ENCODE measurements at places on chromosomes 1 and 21.

GRCh38 chr1:212256369-212256768 lies 28.8 kb upstream of the PPP2R5A start:
- DNase-seq = no peak

DNA sequence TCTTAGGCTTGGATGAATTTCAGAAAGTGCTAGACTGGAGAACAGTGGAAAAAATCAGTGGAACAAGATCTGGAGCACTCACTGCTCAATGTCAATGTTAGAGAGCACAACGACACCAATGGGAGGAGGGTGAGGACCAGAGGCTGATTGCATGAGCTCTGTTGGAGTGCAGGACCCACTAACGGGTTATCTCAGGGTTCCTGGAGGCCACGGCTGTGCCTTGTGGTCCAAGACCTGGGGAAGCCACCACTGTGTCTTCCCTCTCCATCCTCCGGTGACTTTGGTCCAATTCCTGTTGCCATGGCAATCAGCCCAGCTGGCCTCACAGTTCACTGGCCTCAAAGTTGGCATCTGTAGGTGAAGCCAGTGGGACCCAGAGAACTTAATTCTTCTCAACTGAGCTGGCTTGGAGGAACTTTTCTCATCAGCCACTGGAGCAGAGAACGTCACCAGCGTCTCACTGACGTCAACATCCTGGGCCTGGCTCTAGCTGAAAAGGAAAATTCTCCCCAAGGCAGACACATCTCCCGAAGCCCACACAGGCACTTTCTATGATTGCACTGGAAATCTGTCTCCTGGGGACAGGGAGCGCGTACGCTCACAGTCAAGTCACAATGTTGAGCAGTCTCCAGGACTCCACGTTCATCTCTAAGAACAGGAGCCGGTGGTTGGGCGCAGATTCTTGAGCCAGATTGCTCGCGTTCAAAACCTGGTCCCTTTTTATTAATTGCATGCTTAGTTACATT lies 21.9 kb upstream of the GPR157 start:
- DNase-seq = no peak

- peak; percentile 44 for DNase-seq
These were observed 45.3 kb downstream of the TARBP1 start for GRCh38 chr1:234433563-234434285.

DNA sequence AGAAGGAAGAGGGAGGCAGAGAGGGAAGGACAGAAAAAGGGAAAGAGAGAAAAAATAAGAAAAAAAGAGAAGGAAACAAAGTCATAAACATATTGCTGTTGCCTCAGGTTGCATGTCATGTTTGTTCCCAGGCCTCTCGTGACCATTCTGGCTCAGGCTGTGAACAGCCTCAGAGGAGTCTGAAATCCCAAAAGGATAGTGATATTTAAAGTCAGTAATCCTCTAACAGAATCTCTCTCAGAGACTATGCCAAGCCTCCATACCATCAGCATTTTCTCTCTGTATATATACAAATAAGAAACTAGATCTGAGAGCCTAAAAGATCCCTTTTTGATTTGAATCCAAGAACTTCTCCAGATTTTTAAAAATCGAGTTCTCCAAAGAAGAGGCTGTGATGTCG lies 35.2 kb downstream of the GORAB start:
- DNase-seq = no peak

- no peak for DNase-seq
These were observed 17.0 kb upstream of the CAPN8 start for GRCh38 chr1:223682502-223682901.

- no peak for DNase-seq
These were observed 54.8 kb upstream of the MUTYH start for GRCh38 chr1:45395051-45395450.

GRCh38 chr21:27813750-27814149 lies 846.9 kb upstream of the ADAMTS5 start:
- no peak for DNase-seq

DNA sequence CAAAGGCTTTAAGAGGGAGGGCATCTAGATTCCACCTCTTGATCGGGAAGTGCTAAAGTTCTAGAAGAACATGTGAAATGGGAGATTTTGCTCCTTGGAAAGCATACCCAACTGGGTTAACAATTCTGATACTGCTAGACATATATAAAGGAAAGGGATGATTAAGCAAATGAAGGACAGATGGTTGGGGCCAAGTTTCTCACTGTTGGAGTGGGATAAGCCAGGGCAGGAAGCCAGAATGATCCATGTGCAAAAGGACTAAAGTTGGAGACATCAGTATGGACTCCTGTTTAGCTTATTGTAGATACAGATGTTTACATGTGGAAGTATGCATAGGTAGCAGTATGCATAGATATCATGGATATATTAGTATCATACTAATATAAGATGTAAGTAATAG lies 16.8 kb downstream of the PLA2G5 start:
- DNase-seq = no peak

- no peak for DNase-seq
These were observed 488.0 kb upstream of the B3GALT2 start for GRCh38 chr1:193674292-193674944.

GRCh38 chr21:17859661-17860060 lies 40.5 kb upstream of the C21orf91 start:
- no peak for DNase-seq

GRCh38 chr1:179177182-179177581 lies 52.3 kb downstream of the ABL2 start:
- DNase-seq = no peak

DNA sequence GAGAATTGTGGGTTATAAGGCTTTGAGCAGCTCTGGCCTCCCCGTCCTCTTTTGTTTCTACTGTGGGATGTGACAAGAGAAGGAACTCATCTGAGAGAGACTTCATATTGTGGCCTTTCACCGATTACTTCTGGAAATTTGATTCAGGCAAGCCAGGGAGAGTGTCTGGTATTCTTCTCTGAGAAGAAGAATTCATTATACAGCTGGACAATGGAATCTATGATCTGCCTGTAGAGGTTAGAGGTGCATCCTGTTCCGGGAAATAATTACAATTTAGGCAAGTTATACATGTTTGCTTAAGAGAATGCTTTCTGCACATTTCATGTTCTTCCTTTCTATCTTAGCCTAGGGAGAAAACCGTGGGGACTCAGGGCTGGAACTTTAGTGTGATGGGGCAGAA lies 12.8 kb upstream of the RNU1-2 start:
- DNase-seq = no peak

GRCh38 chr1:167790117-167790516 lies 68.3 kb downstream of the MPZL1 start:
- DNase-seq = no peak

DNA sequence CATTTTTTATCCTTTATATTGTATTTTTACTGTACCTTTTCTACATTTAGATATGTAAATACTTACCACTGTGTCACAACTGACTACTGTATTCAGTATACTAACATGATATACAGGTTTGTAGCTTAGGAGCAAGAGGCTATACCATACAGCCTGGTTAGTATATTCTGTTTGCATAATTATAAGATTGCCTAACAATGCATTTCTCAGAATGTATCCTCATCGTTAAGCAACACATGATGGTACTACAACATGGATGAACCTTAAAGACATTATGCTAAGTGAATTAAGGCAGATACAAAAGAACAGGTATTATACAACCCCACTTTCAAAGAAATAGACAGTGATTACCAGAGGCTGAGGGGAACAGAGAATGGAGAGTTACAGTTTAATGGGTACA lies 62.7 kb downstream of the RUSC1 start:
- no peak for DNase-seq

- DNase-seq = peak; percentile 38
These were observed 14.8 kb upstream of the TMEM240 start for GRCh38 chr1:1554926-1555915.

GRCh38 chr1:39102537-39103327 lies 76.6 kb downstream of the NDUFS5 start:
- peak; percentile 91 for DNase-seq

GRCh38 chr1:193185901-193186731 lies at the start of gene B3GALT2:
TSS of gene B3GALT2 (minus strand) at chr1:193186613. CDS start at chr1:193181562, 5,051 bp downstream.
- DNase-seq = no peak

- DNase-seq = no peak
These were observed 105.8 kb upstream of the WLS start for GRCh38 chr1:68338081-68338480.

GRCh38 chr1:79662596-79662995 lies 656.1 kb upstream of the ADGRL4 start:
- no peak for DNase-seq

DNA sequence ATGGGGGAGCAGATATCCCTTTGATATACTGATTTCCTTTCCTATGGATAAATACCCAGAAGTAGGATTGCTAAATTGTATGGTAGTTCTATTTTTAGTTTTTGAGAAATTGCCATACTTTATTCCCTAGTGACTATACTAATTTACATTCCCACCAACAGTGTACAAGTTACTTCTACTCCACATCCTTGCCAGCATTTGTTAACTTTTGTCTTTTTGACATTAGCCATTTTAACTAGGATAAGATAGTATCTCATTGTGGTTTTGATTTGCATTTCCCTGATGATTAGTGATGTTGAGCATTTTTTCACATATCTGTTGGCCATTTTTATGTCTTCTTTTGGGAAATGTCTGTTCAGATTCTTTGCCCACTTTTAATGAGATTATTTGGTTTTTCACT lies 620.6 kb upstream of the CAMK1G start:
- DNase-seq = no peak

DNA sequence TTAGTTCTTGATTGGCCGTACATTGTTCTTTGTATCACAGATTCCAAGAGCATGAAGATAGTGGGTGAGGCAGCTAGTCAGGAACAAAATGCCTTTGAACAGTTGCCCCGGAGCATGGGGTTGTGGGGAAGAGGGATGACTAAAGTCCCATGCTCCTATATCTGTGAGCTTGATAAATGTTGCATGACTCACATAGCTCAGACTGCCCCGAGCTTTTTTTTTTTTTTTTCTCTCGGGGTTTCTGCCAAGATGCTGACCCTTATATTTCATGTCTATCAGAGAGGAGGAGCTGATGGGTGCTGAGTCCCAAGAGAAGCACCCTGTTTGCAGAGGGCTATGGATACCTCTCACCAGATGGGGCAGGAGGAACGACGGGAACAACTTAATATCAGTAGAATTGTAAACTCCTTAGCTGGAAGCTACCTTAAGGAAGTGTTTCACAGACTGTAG lies 40.6 kb downstream of the SRRM1 start:
- peak; percentile 88 for DNase-seq

GRCh38 chr1:161494091-161494735 lies 11.0 kb upstream of the FCGR2A start:
- no peak for DNase-seq

GRCh38 chr21:43847301-43847700 lies 17.7 kb upstream of the AGPAT3 start:
- no peak for DNase-seq

DNA sequence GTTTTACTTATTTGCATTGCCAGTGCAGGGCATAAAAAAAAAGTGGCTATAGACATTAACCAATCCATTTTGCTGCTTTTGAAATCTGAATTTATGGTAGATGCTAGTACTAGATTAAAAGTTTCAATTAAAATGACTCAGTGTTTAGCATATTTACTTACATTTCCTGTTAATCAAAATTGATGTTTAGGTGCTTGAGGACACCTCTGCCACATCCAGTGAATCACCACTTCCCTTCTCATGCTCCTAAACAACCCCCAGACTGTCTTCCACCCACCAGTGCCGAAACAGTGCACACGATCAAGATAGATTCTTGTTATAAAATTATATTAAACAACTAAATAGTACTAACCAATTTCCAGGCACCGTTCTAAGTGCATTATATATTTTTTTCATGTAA lies 32.7 kb downstream of the HSD17B7 start:
- no peak for DNase-seq

DNA sequence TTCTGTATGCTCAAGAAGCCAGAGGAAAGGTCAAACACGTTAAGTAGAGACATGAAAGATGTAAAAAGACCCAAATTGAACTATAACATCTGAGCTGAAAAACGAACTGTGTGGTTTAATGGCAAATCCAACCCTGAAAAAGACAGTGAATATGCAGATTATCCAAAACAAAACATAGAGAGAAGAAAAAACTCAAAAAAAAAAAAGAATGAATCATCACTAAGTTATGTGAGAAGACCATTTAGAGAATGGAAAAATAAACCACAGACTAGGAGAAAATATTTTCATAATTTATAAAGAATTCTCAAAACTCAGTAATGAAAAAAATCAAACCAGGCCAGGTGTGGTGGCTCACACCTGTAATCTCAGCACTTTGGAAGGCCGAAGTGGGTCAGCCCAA lies 253.3 kb downstream of the PLPP3 start:
- DNase-seq = no peak

DNA sequence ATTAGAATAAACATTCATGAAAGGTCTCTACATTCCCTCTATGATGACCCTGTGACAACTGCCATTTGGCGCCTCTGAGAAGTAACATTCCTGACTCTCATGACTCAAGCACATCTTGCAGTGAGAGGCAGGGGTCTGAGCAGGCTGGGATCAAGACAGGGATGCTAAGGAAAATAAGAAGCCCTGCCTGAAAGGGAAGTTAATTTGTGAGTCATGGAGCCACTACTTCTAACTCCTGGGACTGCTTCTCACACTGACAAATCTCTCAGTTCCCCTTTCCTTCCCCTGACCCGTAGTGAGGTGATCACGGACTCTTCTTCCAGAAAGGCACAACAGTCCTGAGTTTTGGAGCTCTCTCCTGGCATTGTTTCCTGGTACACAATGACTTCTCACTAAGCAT lies 231.9 kb downstream of the TNR start:
- no peak for DNase-seq

DNA sequence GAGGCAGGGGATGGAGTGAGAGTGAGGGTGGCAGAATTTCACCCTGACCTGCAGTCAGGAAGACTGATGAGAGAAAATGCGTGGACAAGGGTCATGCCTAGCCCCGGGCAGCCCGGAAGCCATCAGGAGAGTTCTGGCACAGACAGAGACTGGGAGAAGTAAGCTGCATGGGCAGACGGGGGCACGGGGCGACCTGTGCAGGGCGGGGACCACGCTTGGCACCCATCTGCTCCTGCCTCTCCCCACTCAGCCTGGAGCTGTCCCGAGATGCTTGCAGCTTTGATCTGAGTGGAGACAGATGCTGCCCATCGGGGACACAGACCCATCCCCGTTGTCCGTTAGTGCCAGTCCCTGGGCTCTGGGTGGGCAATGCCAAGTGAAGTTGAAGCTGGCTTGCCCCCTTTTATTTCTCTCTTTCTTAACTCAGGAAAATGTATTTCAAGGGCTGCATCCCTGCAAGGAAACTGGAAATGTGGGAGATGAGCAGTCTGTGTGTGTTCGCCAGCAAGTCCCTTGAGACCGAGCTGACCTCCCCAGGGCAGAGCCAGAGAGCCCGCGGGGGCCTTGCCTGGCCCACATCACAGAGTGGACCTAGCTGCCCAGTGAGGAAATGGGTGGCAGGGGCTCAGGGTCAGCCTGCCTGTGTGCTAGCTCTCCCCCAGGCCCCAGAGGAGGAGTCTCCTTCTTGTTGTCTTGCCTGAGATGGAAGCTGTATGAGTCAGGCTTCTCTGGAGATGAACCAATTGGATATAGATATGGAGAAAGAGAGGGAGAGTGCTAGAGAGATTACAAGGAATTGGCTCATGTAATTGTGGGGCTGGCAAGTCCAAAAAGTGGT lies 121.3 kb upstream of the C1orf174 start:
- no peak for DNase-seq

DNA sequence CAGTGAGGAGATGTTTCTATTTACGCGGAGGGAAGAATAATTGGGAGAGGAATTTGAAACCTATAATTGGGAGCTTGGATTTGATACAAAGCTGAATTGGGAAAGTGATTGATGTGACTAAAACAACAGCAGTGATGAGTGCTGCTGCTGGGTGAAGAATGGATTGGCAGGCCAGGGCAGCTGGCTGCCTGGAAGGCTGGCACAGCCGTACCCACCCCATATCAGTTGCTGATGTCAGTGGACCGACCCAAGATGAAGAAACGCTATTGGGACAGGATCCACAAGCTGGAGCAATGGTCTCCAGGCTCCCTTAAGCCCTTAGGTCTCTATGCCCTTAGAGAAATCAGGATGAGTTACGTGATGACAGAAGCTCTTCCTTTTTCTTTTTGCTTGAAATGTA lies 47.4 kb downstream of the GRIK1 start:
- no peak for DNase-seq

Data from RKO (cell line).